H7 (cell line): ENCODE measurements at places on chromosomes 11 and 22.

GRCh38 chr11:67364783-67365722, 8.3 kb downstream of the CLCF1 start:
- DNase-seq, result no peak

- no peak for DNase-seq
These were observed 44.2 kb downstream of the TMEM123 start for GRCh38 chr11:102408339-102408738.

DNA sequence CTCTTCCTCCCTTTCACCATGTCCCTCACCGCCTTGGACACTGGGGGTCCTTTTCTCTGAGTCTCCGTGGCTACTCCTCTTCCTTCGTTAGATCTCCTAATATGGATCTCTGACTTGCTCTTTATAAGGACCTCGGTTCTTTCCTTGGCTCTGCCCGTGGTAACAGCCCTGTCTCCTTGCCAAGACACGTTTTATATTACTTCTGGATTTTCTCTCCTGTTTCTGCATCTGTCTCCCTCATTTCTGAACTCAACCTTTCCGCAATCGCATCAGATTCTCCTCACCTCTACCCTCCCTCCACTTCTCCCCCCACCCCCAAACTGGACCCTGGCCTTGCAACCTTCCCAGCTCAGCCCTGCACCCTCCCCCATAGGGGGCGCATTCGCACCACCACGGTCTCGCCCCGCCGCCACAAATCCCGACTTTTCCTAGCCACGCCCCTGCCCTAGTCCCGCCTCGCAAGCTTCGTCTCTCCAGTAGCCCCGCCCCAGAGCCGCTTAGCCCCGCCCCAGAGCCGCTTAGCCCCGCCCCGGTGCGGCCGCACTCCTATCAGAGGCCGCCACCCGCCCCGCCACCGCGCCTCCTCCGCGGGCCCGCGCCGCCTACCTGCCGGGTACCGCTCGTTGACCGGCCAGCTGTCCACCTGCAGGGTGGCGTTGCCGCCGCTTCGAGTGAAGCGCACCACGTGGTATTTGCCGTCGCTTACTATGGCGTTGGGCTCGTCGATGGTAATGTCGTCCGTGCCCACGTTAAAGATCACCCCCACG, 39.0 kb downstream of the SLC22A12 start:
- DNase-seq, result peak; percentile 98

DNA sequence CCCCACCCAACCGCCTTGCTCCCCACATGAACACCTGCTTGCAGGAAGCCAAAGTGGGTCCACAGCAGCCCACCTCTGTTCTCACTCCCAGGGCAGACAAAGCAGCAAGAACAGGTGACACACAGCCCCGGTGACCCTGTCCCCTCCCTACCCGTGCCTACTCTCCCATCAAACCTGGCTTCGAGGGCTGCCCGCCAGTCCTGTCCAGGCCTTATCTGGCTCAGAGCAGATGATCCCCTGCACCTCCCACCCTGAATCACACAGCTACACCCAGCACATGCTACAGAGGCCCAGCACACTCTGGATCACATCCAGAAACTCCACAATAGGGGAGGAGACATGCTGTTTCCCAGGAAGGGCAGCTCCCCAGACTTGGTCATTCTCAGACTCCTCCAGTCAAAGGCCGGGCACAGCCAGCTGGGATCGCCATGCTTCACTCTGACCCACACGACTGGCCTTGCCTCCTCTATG, 6.2 kb upstream of the RGL4 start:
- DNase-seq, result no peak

DNA sequence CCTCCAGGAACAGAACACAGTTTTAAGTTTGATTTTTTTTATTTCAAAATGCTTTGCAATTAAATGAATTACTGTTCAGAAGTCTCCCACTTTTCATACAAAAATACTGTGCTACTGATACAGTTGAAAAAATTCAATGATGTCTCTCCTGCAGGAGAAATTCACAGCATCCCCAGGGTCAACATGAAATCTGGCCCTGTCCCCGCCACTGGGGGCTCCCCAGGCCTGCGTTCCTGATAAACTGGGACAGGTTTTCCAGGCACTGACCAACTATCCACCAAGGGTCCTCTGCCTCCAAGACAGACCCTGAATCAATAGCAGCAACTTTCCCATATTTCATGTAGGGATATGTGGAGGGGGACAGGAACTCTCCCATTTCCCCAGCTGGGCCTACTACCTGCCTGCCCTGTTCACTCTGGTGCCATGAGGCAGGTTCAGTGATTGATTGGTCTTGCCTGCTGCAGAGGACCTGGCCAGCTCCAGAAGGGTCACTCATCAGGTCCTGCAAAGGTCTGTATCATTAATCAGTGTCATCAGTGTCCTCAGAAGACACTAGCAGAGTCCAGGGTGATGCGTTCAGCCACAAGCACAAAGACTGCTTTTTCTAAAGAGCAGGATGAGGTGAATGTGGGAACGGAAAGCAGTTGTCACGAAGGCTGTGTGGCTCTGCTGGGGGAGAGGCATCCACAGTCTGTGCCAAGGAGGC, 43.4 kb downstream of the PISD start:
- DNase-seq, result peak; percentile 67

DNA sequence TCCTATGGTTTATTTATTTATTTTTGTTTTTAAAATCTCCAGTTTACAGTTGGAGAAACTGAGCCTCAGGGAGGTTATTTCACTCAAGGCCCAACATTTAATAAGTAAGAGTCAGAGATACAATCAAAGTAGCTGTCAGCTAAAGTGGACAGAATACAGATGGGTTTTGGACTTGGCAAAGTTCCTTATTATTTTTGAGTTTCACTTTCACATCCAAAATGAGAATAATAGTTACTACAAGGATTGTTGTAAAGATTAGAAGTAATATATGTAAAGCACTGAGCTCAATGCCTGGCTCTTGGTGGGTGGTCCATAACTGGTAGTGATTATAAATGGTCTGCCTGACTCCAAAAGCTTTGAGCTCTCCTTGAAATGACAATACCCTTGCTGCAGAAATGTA, 87.5 kb upstream of the SESN3 start:
- no peak for DNase-seq
